Activated T-cell treated with anti-CD3 and anti-CD28 coated beads, Interleukin-2, amount 50 U/mL, for 72 hours (primary cell): ENCODE measurements at places on chromosomes 11 and 22.

DNA sequence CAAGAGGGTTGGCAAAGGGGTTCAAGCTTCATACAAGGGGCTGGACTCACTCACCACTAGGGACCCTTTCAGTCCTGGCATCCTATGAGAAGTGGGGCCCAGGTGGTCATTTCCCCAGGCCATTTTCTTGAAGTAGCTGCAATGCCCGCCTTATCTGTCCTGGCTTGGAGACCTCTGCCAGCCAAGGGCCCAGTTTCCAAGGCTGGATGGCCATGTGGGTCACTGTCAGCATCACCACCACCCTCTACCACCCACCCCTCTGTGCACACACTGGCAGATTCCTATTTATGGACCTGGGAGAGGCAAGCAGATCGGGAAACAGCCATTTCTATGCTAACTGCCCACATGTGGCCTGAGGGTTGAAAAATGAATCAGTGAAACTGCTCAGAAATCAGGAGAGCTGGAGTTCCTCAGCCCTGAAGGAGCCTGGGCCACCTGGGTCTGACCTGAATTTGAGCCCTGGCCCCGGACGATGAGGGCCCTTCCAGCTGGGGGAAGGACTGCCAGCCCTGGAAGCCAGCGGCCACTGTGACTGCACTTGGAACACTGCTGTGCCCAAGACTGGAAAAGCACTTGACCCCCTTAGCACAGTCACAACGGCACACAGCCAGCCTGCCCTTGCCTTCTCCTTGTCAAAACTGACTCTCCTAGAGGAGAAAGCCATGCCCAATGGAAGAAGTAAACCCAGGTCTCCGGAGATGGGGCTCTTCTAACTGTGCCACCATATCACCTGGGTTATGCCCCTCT, 442.2 kb downstream of the BUD13 start:
- no peak for DNase-seq

GRCh38 chr22:21641417-21641788, 699 bp upstream of the SDF2L1 start:
- no peak for DNase-seq

- no peak for DNase-seq
These were observed 34.6 kb downstream of the NFAM1 start for GRCh38 chr22:42397332-42398249.

DNA sequence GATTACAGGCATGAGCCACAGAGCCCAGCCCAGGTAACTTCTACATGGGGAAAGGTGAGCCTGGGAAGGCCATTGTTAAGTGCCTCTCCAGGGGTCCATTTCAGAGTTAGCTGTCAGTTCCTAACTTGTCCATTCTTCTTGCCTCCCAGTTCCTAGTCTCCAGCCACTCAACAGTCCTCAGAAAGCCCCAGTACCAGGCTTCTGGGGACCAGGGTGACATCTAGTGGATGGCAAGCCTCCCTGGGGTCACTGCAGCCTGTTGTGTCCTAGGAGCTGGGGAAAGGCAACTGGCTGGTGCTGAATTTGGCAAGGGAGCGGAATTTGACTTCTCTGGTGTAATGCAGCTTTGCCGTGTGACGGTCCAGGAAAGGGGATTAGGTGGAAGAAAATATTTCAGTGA, 2.1 kb downstream of the LGALS12 start:
- DNase-seq: peak; percentile 19

DNA sequence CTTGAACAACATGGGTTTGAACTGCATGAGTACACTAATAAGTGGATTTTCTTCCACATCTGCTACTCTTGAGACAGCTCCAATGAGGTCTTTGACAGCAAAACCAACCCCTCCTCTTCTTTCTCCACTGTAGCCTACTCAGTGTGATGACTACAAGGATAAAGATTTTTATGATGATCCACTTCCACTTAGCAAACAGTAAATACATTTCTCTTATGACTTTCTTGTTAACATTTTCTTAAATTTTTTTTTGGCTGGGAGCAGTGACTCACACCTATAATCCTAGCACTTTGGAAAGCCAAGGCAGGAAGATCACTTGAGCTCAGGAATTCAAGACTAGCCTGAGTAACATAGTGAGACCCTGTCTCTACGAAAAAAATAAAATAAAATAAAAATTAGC, 9.9 kb upstream of the EIF4G2 start:
- DNase-seq: no peak

DNA sequence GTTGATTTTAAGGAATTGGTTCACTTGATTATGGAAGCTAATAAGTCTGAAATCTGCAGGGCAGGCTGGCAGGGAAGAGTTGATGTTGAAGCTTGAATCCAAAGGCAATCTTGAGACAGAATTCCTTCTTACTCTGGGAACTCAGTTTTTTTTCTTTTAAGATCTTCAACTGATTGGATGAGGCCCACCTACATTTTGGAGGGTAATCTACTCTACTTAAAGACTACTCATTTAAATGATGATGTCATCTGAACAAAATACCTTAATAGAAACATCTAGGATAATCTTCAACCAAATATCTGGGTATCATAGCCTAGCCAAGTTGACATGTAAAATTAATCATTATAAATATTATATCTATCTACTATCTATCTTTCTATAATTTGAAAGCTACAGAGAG, 163.2 kb downstream of the PGR start:
- DNase-seq: no peak

DNA sequence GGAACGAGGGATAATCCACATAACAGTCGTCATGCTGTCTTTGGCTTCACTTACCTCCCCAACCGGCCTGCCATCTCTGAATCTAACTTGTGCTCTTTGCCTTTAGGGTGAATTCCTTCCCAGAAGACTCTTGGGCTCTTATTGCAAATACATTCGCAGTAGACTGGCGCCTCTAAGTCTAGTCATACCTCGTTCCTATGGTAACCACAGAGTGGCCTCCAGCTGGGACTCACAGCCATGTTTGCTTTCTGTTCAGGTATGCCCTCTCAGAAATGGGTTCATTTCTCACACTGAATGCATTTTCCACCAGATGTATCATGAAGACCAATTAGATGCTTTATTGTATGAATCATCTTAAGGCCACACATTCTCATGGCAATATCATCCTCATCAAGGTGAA, 112.7 kb downstream of the FAR1 start:
- no peak for DNase-seq

GRCh38 chr11:7892059-7892699, 38.9 kb downstream of the OR10A6 start:
- DNase-seq: no peak

DNA sequence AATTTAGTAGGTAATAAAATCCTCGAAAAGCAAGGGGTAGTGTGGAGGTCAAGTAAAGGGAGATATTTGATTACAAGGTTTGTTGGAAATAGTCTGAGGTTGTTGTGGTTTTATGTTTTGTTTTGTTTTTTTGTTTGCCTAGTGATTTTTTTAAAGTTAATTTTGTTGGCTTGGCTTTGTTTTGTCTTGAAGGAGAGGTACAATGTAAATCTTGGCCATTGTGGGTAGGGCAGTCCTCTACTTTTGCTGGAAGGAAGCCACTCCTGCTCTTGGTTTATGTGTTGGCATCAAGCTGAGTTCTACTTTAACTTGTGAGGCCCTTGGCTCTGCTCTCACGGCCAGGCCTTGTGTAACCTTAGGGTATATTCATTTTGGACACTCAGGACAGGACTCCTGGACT, 3.2 kb downstream of the AMOTL1 start:
- DNase-seq: no peak

GRCh38 chr11:561148-562003, 606 bp downstream of the RASSF7 start:
- DNase-seq: no peak

DNA sequence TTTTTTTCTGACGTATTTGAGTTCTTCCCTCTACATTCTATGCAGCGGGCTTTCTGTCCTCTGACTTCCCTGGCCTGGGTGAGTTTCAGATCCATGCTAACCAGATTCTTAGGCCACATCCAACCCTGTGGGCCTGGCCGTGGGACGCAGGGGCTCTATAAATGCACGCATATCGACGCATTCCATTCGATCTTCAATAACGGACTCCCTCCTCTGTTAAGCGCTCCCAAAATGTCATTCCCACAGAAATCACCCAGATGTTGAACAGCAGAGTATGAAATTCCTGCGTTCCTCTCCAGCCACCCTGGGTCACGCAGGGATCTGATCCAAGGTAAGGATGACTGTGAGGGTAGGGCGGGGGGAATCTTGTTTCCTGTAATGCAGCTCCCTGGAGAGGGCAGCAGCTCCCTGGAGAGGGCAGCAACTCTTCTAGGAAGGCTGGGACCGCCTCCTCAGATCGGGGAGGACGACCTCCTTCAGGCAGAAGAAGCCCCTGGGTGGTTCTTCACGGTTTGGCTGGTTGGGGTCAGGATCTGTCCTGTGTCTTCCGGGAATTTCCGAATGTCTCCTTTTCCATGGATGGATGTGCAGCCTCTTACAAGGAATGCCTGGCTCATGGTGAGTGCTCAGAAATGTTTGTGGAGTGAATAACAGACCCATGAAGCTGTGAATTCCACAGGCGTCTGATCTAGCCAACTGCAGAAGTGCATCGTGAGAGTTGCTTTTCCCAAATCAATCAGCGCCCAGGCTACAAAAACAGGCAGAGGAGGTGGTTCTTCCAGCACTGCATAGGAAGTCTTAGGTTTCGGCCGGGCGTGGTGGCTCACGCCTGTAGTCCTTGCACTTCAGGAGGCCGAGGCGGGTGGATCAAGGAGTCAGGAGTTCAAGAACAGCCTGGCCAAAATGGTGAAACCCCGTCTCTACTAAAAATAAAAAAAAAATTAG, 12.2 kb downstream of the MRGPRD start:
- DNase-seq: no peak

GRCh38 chr22:47367993-47368945, 605.8 kb downstream of the TBC1D22A start:
- DNase-seq: no peak

GRCh38 chr11:127618721-127619120, 618.2 kb upstream of the KIRREL3 start:
- no peak for DNase-seq

DNA sequence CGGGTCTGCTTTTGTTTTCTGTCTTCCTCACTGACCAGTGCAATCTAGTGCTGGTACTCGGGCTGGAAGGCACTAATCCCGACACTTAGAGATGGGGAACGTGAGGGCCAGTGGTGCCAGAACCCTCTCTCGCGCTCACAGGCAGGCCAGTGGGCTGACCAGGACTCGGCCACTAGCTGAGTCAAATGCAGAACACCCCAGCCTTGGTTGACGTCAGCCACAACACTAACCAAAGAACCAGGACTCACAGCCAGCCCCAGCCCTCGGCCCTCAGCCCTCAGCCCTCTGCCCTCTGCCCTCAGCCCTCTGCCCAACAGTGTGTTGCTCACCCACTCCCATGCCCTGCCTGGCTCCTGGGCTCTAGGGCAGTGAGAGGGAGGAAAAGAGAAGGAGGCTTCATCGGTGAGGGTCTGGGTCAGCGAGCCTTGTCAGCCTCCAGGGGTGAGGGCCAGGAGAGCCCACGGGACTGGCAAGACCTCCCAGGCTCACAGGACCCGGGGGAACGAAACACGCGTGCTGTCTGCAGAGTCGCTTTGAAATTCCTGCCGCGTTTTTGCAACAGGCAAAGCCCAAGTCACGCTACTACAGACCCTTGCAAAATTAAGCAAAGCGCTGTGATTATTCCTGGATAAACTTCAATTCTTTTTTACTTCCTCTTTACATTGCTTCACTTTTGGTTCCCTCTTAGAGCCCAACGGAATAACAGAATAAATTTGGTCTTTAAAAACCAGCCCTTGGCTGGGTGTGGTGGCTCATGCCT, 27.5 kb downstream of the KIAA0930 start:
- DNase-seq: no peak

DNA sequence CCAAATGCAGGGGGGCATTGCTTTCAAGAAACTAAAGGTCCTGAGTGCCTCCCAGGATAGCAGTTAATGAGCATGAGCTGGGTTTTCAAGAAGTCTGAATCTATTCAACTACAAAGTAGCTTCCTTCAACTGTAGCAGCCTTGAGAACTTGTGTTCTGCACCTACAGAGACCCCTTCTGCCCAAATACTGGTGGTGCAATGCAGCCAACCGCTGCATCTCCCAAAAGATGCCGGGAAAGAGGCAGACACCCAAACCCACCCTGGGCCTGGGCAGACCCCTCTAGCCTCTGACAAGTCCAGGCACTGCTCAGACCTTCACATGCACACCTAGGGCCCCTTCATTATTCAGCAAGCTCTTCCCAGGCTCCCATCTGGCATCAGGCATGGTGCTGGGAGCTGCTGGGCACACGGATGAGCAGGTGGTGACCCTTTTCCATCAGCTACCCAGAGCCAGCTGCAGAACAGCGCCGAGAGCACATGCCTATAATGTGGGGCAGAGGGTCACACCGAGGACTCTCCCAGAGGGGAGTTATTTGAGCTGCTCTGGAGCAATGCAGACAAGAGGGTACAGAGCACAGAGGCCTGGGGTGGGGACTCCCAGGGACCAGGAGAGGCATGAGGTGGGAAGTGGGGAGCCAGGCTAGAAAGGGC, 44.9 kb upstream of the ETS1 start:
- peak; percentile 49 for DNase-seq

DNA sequence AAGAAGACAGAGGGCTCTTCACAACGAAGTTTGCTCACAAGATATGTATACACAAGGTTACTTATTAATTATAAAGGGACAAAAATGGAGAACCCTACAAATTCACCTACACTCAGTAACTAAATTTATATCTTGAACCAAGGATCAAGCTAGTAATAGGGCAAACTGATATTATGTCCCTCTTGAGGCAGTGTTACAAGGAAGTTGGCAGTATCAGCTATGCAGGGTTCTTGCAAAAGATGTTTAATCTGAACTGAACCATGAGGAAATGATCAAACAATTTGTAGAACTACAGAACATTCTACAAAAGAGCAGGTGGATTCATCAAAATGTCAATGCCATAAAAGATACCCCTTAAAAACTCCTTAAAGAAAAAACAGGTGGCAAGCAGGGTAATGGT, 10.7 kb downstream of the CADM1 start:
- DNase-seq: no peak

- DNase-seq: no peak
These were observed 111.6 kb downstream of the DBX1 start for GRCh38 chr11:20048707-20049106.

- DNase-seq: no peak
These were observed 14.0 kb downstream of the GRIK4 start for GRCh38 chr11:120525261-120526171.

DNA sequence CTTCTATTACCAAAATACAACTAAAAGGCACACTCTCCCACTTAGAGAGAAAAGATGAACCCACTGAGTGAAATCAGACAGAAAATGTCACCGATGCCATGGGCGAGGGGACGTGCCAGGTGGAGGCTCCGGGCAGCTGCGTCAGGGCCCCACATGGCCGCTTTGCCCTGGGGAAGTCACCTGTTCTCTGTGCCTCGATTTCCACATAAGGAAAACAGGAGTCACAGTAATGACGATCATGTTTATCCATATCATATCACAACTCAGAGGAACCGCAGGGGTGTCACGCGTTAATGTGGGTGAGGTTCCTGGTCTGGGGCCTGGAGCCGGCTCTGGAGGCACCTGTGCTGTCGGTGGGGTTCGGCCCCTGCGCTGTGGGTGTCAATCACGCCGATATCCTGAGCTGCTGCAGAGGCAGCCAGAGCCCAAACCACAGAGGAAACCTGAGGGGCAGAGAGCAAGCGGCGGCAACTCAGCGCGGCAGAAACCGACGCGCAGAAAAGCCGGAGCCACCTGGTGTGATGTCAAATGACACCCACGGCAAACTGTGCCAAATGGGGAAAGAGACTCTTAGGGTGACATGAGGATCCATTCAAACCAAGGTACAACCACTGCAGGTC, 243.7 kb downstream of the BRD1 start:
- DNase-seq: no peak

GRCh38 chr22:25110846-25111578, 88.6 kb upstream of the CRYBB3 start:
- DNase-seq: peak; percentile 48
